ENCODE measurements at places on chromosomes 2 and 18. TPM values are rescaled to one million over a fixed set of nuclear protein-coding genes. Genes with fewer than 3 reads are reported as not detected.
A peak's percentile ranks its signal among the peaks of the same experiment; 100 is the strongest.

DPYSL5 gene
- 313 TPM for total RNA-seq

DNA sequence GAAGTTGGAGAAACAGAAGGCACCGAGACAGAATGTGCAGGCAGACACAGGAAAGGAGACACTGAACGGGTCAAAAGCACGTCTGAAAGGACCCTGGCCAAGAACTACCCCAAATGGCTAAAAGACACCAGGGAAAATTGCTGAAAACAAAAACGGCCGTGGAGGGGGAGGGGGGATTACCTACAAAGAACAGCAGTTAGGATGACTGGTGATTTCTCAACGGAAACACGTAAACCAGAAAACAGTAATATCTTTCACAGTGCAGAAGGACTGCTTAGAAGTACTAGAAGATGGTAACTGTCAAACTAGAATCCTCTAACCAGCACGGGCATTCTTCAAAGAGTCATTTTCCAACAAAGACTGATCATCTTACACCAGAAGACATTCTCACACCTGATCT is 142.6 kb downstream of the HDAC4 start:
- H3K4me3 ChIP-seq: peak overlapping the region; percentile 70
- DNase-seq: no peak
- no peaks in the 10 kb centered on the region for H3K36me3 ChIP-seq

RMDN2 gene
- 5.5 TPM for total RNA-seq

GRCh38 chr18:54509793-54510192 is 81.3 kb upstream of the DYNAP start:
- H3K4me3 ChIP-seq: no peak overlapping the region
- no peaks in the 10 kb centered on the region for H3K27me3 ChIP-seq
- H3K27ac ChIP-seq: no peak overlapping the region
- no peak for DNase-seq
- H3K36me3 ChIP-seq: no peaks in the 10 kb centered on the region
- no peaks in the 10 kb centered on the region for H3K4me1 ChIP-seq

DNA sequence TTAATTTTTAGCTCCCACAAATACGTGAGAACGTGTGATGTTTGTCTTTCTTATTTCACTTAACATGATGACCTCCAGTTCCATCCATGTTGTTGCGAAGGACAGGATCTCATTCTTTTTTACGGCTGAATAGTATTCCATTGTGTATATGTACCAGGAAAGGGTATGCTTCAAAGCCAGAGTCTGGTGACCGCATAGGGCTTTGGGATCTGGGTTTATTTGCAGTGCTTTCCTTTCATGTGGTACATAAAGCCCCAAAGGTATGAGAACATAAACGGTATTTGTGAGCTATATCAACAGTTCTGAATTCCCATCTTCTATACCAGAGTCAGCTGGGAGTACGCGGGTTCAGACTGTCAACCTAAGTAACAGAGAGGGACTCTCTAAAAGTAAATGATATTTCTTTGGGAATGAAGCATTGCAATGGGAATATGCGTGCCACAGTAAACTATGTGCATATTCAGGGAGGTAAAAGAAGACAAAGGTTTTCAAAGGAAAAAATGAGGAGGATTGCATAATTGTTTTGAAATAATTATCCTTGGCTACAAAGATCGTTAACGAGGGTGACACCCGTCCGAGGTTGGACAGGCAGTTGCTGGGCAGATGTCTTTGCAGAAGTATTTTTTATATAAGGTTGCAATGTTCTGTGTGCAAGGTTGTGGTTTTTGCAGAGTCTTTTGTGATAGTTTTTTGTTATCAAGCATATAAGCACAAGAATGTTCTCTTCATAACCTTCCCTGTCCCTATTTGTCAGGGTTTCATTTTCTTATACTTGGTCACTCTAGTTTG is 24.4 kb downstream of the CRYGD start:
- no peak for DNase-seq
- peaks cover 2% of the 10 kb centered on the region for H3K27me3 ChIP-seq
- H3K4me1 ChIP-seq: peaks cover 17% of the 10 kb centered on the region
- no peaks in the 10 kb centered on the region for H3K36me3 ChIP-seq

- no peak overlapping the region for H3K27ac ChIP-seq
- no peaks in the 10 kb centered on the region for H3K4me1 ChIP-seq
- no peaks in the 10 kb centered on the region for H3K36me3 ChIP-seq
- no peak for DNase-seq
Measured at GRCh38 chr2:201176081-201176481, 6.9 kb upstream of the CASP10 start.

GRCh38 chr2:2810504-2810903 is 479.4 kb upstream of the MYT1L start:
- no peak overlapping the region for H3K4me3 ChIP-seq
- H3K27me3 ChIP-seq: no peaks in the 10 kb centered on the region
- H3K4me1 ChIP-seq: no peaks in the 10 kb centered on the region
- no peak overlapping the region for H3K27ac ChIP-seq
- DNase-seq: no peak
- H3K36me3 ChIP-seq: peaks cover 16% of the 10 kb centered on the region

- H3K27me3 ChIP-seq: peaks cover 2% of the 10 kb centered on the region
- peaks cover 23% of the 10 kb centered on the region for H3K4me1 ChIP-seq
- no peak overlapping the region for H3K4me3 ChIP-seq
- H3K27ac ChIP-seq: no peak overlapping the region
Measured at GRCh38 chr2:248724-249123, 15.1 kb downstream of the SH3YL1 start.

GRCh38 chr18:63823516-63824219 is 48.5 kb downstream of the SERPINB7 start:
- no peak for DNase-seq
- no peak overlapping the region for H3K27ac ChIP-seq
- no peaks in the 10 kb centered on the region for H3K36me3 ChIP-seq
- no peaks in the 10 kb centered on the region for H3K27me3 ChIP-seq
- no peak overlapping the region for H3K4me3 ChIP-seq

SCN3A gene
- total RNA-seq: 22.2 TPM

DNA sequence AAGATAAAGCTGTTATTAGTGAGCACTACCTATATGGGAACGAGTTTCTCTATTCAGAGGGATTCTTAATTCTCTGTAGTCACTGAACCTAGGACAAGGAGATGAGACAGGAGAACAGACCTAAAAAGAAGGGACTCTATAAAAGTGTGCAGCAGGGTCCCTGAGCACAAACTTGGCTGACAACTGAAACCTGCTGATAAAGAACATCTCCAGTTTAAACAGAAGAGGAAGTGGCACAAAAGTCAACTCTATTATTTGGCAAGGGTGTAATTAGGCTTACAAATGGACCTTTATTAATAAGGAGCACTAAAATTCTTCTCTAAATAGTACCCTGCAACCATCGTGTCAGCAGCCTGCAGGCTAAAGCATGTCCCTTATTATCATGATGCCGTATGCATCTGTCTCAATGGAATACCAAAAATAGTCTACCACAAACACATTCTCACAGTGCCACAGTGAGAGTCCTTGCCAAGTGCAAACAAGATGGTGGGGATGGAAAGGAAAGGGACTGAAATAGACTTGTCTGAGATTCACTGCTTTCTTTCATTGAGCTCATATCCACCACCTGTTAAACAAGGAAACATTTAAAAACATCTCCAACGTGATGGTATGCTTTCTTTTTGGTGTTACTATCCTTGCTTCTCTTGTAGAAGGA is 260.2 kb downstream of the INSIG2 start:
- no peaks in the 10 kb centered on the region for H3K27me3 ChIP-seq
- no peak for DNase-seq
- no peaks in the 10 kb centered on the region for H3K36me3 ChIP-seq

GRCh38 chr18:58045242-58046092 is 1.4 kb downstream of the NEDD4L start:
- peak overlapping the region; percentile 99 for H3K27ac ChIP-seq
- DNase-seq: peak; percentile 68
- peaks cover 27% of the 10 kb centered on the region for H3K4me1 ChIP-seq
- H3K4me3 ChIP-seq: peak overlapping the region; percentile 98
- no peaks in the 10 kb centered on the region for H3K36me3 ChIP-seq
- H3K27me3 ChIP-seq: peaks cover 15% of the 10 kb centered on the region

DNA sequence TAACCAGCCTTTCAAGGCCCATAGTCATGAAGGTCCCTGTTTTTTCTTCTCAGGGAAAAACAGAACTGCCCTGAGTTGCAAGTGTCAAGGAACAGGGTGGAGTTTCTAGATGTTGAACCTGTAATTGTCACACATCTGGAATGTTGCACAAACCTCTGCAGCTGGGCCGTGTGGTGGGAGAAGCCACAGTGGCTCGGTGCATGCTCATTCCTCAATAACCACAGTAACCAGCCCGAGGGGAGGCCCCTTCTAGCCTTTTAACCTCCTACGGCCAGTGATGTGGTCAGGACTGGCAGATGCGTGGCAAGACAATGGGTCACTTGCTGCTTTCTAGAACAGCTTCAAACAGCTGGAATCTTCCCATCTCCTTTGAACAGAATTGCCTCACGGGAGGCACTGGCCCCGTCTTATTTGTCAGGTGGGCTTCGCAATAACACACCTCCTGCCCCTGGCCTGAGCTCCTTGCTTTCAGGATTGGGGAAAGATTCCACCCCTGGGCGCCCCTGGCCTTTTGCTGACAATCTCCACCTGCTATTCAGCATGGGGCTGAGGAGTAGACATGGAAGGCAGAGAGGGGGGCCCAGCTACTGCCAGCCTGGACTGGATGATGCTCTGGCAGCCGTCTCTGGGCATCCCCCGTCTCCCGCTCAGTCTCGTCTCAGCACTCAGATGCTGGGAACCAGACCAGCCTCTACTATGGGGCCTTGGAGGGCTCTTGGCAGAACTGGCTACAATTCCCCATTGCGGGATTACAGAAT is 102.9 kb downstream of the KLHL29 start:
- H3K4me1 ChIP-seq: peaks cover 66% of the 10 kb centered on the region
- no peaks in the 10 kb centered on the region for H3K36me3 ChIP-seq
- DNase-seq: no peak
- H3K27ac ChIP-seq: no peak overlapping the region
- no peak overlapping the region for H3K4me3 ChIP-seq

SLC5A7 gene
- total RNA-seq: 0.27 TPM

MERTK gene
- 2.3 TPM for total RNA-seq

DNA sequence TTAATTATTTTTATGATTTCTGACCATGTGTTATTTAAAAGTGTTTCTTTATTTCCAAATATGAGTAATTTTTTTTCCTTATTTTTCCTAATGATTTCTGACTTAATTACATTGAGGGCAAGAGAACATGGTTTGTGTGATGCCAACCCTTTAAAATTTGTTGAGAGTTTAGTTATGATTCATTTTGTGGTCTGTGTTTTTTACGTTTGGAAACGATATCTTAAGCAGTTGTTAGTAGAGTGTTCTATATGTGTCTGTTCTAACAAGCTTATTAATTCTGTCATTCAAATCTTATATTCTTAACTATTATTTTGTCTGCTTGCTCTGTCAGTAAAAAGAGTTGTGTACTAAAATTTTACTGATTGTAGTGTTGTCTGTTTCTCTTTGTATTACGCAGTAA is 15.0 kb downstream of the NAB1 start:
- no peaks in the 10 kb centered on the region for H3K4me1 ChIP-seq
- H3K36me3 ChIP-seq: peaks cover 5% of the 10 kb centered on the region
- DNase-seq: no peak
- H3K27me3 ChIP-seq: no peaks in the 10 kb centered on the region
- no peak overlapping the region for H3K27ac ChIP-seq

DNA sequence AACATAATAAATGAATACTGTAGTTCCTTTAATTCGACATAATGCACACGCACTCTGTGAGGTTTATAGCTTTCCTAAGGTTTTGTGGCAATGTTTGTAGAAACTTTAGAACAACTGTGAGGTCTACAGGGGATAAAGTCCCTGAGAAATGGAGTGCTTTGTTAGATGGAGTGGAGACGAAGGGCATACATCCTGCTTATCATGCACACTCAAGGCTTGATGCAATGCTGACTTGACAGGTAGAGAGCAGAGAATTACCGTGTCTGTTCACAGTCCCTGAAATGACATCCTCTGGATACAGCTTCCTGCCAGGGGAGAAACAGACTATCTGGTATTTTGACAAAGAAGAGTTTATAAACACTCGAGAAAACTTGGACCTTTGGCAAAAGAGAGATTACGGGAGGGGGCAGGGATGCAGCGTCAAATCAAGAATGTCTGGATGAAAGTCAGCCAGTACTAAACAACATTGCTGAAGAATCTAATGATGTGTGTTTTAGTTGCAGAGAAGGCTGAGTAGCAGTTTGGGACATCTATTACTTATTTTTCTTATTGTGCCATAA is 766.9 kb upstream of the ZEB2 start:
- H3K27ac ChIP-seq: no peak overlapping the region
- peaks cover 4% of the 10 kb centered on the region for H3K36me3 ChIP-seq
- H3K27me3 ChIP-seq: no peaks in the 10 kb centered on the region
- no peak overlapping the region for H3K4me3 ChIP-seq
- H3K4me1 ChIP-seq: no peaks in the 10 kb centered on the region
- DNase-seq: no peak

PTRHD1 gene
- total RNA-seq: 25.2 TPM

- H3K4me3 ChIP-seq: no peak overlapping the region
- peaks cover 4% of the 10 kb centered on the region for H3K4me1 ChIP-seq
- peak; percentile 85 for DNase-seq
- H3K36me3 ChIP-seq: no peaks in the 10 kb centered on the region
- no peaks in the 10 kb centered on the region for H3K27me3 ChIP-seq
- no peak overlapping the region for H3K27ac ChIP-seq
Measured at GRCh38 chr18:31241900-31242409, 76.0 kb upstream of the DSG1 start.

GRCh38 chr2:240513549-240514287 is 44.1 kb downstream of the ANKMY1 start:
- peaks cover under 1% of the 10 kb centered on the region for H3K4me1 ChIP-seq
- H3K27ac ChIP-seq: peak overlapping the region; percentile 7
- H3K4me3 ChIP-seq: no peak overlapping the region

GRCh38 chr2:85439025-85439472 is 20.5 kb downstream of the SH2D6 start:
- no peak overlapping the region for H3K27ac ChIP-seq
- H3K4me3 ChIP-seq: no peak overlapping the region
- peaks cover 5% of the 10 kb centered on the region for H3K27me3 ChIP-seq

- DNase-seq: no peak
- H3K36me3 ChIP-seq: peaks cover 9% of the 10 kb centered on the region
- no peak overlapping the region for H3K4me3 ChIP-seq
- peaks cover 17% of the 10 kb centered on the region for H3K27me3 ChIP-seq
- peaks cover 10% of the 10 kb centered on the region for H3K4me1 ChIP-seq
Measured at GRCh38 chr2:239116456-239117246, 268.8 kb downstream of the TWIST2 start.
